ENCODE measurements at places on chromosomes 4 and X. TPM values are rescaled to one million over a fixed set of nuclear protein-coding genes. Genes with fewer than 3 reads are reported as not detected.

Gene CDX4
- total RNA-seq, result not detected

DNA sequence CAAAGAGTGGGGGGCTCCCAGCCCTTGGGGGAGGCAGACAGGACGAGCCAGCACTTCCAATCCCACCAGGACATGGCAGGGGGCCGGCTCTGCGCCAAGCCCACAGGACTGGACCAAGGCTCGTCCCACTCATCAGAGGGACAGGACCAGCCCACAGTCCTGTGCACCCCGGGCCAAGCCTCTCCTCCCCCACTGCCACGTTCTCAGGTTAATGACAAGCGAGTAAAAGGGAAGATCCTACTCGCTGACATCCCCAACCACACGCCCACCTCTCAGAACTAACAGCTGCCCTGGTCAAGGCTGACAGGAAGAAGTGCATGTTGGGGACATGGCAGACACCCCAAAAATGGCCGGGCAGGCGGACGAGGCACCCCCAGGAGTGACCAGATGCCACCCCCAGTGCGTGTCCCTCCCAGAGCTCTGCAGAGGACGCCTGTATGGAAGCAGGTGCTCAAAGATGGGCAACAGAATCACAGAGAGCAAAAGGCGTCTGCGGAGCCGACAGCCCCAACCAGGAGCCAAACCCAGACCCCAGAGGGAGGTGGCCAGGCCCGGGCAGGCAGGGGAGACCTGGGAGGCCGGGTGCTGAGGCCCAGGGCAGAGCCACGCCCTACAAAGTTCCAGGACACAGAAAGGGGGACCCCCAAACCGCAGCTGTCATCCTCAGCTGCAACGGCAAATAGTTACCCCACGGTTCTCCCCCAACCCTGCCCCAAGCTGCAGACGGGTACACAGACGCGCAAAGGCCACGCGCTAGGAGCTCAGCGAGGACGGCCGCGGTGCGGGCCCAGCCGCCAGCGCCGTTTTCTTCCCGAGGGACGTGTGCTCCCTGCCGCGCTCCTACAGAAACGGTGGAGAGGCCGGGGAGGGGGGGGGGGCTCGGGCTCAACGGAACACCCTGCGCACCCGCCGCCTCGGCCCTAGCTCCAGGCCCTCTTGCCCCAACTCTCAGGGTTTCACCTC, 1.7 kb downstream of the CTBP1 start:
- H3K27me3 ChIP-seq, result no peaks in the 10 kb centered on the region
- peak; percentile 87 for DNase-seq
- H3K4me3 ChIP-seq, result peak overlapping the region; percentile 79

GRCh38 chr4:48178931-48179330, 44.9 kb upstream of the TXK start:
- H3K36me3 ChIP-seq, result peaks cover 2% of the 10 kb centered on the region
- no peak overlapping the region for H3K4me3 ChIP-seq
- peaks cover 22% of the 10 kb centered on the region for H3K4me1 ChIP-seq
- H3K27ac ChIP-seq, result no peak overlapping the region
- DNase-seq, result no peak

GRCh38 chrX:49809891-49810632, 19.0 kb upstream of the PAGE4 start:
- H3K4me3 ChIP-seq, result no peak overlapping the region
- no peak for DNase-seq
- H3K36me3 ChIP-seq, result no peaks in the 10 kb centered on the region

Gene F8A2
- total RNA-seq, result not detected

Gene GJB1
- total RNA-seq, result not detected

Gene NIPAL1
- total RNA-seq, result 0.48 TPM

Gene SH3TC1
- 1.4 TPM for total RNA-seq

Data from chondrocyte (in vitro differentiated cells).